ENCODE measurements at places on chromosomes 5 and 9.

DNA sequence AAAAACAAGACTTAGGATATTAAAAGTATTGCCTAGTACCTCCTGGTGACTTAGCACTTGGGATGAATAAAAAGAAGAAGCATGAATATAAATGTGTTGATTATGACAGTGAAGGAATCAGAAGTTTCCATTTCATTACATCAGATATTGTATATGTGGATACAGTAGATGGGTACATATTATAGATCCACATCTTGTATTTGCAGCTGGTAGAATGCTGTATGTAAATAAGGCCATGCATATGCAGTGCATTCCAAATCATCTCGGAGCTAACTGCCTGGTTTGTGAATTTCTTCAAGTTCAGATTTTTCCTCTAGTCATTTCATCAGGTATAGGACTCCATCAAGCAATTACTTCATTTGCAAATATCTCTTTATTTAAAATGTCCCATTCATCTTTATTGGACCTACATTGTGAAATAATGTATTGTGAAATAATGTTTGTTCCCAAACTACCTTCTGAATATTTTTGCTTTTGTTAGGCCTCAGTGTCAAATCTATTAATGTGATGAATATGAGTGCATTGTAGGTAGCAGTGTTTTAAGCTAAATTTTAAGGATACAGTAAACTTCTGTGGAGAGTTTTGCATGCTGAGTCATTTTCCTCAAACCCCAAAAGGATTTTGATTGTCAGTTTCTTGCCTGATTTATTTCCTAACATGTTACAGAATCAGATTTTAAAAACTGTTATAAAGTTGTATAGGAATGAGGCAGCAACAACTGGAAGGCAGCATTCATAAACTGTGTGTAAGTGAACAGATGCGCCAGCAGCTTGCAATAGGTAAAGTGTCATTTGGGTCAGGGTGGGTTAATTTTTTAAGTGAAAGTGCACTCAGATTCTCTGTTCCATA, 370.8 kb upstream of the RIOK2 start:
- no peak for DNase-seq

DNA sequence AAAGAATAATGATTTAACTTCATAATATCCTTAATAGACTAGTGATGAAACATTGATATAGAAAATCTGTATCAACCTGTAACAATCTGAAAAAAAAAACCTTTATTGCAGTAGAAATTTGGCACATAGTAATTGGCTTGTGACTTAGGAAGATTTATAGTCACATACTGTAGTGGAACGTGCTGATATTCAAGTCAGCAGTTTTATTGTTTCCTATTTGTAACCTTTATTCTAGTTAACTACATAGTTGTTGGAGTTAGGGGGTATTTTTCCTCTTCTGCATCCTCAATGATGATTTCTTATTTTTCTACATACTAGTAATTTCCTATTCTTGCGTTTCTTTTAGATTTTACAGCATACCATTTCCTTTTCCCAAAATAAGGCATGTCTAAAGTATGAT, 14.5 kb upstream of the LRRC70 start:
- DNase-seq = no peak

- DNase-seq = no peak
Observed at GRCh38 chr9:38091310-38092199, 22.5 kb upstream of the SHB start.

DNA sequence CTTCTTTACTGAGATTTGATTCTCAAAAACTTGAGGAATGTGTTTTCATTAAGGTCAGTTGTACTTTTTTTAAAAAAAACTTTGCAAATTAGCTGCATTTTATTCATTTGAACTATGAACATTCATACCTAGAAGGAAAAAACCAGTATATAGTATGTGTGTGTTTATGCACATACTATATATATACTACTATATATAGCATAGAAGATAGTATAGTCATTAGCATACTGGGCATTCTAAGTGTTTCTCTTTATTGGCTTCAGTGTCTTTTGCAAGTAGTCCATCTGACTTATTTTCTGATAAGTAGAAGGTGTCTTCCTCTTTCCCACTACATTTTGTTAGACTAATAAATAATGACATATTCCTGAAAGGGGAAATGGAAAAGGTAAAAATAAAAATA, 33.0 kb downstream of the ELOVL7 start:
- DNase-seq = no peak

- DNase-seq = no peak
Observed at GRCh38 chr5:51091816-51092215, 291.4 kb upstream of the ISL1 start.

GRCh38 chr9:85163415-85163814, 493.9 kb downstream of the NTRK2 start:
- no peak for DNase-seq

DNA sequence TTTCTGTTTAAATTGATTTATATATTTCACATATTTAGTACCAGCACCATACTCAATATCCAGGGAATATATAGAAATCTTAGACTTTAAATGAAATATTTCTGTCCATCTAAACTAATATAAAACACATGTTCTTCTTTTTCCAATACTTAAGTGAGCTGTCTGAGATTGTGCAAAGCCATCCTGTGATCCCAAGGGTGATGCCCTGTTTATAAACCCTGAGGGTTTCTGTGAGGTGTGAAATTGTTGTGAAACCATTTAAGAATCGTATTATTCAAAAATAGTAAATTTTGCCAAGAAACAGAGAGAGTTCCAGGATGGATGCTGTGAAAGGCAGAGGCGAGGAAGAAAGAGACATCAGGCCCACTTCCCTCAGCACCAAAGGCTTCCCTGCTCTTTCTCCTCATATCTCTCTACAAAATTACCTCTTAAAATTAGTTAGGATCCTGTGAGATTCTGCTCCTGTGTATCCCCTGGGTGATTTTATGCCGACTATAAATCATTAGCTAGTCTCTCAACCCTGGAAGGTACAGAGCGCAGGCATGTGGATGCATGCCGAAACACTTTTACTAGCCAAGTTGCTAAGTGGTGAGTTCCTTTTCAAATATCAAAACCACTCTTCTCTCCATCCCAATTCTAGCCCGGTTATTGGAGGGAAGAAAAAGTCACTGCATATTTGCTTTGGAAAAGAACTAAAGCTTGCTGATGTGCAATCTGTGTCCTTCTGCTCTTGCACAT, 183.0 kb downstream of the GLIS3 start:
- DNase-seq = no peak

DNA sequence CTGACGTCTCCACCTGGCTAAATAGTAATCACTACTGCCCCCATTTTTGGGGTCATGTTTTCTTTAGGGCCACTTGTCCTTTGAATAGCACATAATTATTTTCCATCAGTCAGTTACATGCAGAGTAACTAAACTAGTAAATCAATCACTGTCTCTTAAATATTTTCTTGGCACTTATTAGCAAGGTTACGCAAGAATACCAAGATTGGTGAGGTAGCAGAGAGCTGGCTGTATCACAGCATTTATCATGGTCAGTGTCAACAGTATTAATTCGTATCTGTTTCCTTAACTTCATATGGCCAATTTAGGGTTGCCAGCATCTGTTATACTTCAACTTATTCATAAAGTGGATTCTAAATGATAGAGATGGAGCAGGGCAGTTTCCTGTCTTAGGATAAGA, 346.8 kb upstream of the FAM174A start:
- DNase-seq = no peak

DNA sequence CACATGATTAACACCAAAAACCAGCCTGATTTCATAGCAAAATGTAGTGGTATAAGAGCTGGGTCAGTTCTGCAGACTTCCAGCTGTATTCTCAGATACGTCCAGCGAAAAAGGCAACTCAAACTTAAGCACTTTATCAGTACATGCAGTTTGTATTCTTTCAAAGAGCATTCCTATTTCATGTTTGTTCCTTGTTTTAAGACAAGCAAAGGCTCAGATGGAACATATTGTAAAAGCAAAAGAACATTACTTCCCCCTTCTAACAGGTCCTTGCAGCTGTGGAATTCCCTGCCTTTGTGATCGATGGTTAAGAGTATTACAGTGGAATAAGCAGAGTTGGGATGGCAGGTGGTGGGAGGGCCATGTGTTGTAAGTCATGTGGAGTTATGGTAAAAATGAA, 86.3 kb upstream of the GRHPR start:
- DNase-seq = no peak

- DNase-seq = no peak
Observed at GRCh38 chr5:119332978-119333401, 22.8 kb upstream of the TNFAIP8 start.

GRCh38 chr9:106922026-106922425, 59.1 kb downstream of the ZNF462 start:
- DNase-seq = no peak

DNA sequence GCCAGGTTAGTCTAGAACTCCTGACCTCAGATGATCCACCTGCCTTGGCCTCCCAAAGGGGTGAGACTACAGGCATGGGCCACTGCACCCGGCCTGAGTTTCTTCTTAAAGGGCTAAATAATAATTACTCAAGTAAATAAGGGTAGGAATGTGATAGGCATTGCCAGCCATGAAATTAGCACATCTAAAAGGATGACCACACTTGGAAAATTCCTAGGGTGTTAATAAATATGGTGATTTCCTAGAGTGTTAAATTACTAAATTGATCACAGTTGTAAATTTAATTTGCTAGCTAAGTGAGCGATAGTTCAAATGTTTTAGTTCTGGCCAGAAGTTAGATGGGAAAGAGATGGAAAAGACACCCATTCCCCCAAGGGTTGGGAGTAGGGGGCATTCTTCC, 53.4 kb downstream of the UBAP1 start:
- DNase-seq = no peak

GRCh38 chr5:160496784-160497183, 75.1 kb downstream of the PTTG1 start:
- no peak for DNase-seq

- DNase-seq = no peak
Observed at GRCh38 chr5:176806137-176806536, 4.2 kb upstream of the UNC5A start.

- DNase-seq = no peak
Observed at GRCh38 chr9:71364186-71364955, 242.9 kb upstream of the TRPM3 start.

DNA sequence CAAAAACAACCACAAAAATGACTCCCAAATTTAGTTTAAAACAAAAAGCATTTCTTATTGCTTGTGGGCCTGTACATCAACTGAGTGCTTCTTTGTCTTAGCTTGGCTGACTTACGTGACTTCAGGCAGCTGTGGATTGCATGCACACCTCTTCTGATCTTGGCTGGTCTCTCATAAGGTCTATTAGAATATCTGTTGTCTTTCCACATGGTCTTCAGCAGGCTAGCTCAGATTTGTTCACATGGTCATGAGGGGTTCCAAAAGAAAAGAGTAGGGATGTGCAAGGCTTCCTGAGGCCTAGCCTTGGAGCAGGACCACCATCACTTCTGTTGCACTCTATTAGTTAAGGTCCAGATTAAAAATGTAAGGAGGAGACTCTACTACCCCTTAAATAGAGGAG, 120.1 kb downstream of the LRRC70 start:
- no peak for DNase-seq

DNA sequence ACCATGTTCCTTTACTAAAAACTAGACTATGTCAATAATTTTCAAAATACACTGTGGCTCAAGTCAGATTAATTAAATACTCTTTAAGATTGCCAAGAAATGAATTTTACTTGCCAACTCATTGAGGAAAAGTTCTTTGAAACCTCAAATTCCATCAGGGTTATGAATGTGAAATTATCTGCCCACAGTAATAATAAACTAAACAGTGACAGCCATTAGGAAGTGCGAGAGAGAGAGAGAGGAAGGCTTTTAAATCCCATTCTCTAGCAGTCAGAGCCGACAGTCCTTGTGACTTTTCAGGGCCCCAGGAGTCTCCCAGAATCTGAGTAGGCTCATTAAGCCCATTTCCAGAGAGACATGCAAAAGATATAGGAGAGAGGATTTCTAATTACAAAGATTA, 236.1 kb downstream of the MARCHF11 start:
- DNase-seq = no peak

GRCh38 chr9:1490341-1491232, 440.4 kb downstream of the DMRT2 start:
- no peak for DNase-seq

- no peak for DNase-seq
Observed at GRCh38 chr5:176171171-176171760, 67.0 kb upstream of the SIMC1 start.

DNA sequence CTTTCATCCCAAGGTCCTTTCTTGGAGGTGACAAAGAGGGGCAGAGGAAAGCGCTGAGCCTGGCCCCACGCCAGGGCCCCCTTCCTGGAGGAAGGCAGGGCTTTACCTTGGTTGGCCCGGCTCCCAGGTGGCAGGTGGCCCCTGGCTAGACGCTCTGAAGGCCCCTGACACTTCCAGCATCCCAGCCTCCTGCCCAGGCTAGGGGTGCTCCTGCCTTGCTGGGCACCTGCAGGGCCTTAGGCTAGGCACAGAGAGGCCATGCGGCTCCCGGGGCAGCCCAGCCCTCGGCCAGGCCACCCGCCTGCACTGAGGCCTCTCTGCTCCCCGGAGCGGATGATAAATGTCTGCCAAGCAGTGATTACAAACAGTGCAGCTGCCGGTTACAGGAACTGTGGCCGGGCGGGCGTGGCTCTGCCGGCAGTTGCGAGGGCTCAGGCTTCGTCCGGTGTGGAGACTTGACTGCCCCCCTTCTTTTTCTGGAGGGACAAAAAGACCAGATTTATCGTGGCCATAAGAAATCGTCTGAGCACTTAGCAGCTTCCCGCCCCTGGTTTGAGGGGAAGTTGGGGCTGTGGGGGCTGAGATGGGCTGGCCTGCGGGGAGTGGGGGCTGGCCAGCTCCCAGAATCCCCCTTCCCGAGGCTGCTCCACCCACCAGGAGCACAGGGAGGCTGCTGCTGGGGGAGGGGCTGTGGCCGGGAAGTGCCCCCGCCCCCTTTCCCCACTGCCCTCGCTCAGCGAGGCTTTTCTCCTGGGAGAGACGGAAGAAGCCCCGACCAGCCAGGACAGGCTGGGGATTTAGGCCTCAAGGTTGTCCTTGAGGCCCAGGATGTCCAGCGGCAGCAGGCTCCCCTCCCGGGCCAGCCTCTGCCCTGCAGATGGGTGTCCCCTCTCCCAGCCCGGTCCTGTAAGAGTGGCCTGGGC, 31.6 kb upstream of the UBAC1 start:
- no peak for DNase-seq

DNA sequence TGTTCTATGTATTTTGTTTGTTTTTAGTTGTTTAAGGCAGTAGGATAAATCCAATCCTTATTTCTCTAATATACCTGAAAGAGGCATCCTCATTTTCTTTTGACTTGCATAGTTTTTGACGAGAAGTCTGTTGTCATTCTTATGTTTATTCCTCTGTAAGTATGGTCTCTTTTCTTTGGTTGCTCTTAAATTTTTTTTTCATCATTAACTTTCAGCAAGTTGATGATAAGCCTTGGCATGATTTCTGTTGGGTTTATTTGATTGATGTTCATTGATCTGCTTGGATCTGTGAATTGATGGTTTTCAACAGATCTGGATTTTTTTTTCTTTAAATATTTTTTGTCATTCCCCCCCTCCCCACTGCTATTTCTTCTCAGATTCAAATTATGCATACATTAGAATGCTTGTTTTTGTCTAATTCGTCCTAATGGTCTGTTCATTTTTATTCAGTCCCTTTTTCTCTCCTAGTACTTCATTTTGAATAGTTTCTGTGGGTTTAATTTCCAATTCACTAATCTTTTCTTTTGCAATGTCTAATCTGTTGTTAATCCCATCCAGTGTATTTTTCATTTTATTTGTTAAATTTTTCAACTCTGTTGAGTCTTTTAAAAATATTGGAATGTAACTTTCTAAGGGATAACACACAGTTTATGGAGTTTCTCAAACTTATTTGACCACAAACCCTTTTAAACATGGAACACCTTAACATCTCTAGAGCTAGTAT, 495.9 kb downstream of the CSNK1G3 start:
- DNase-seq = no peak

- DNase-seq = no peak
Observed at GRCh38 chr9:93821307-93821703, 133.8 kb downstream of the BARX1 start.

- DNase-seq = no peak
Observed at GRCh38 chr9:107638521-107639310, 149.1 kb upstream of the KLF4 start.
